ENCODE measurements at places on chromosomes 4 and X.

- DNase-seq: no peak
Observed at GRCh38 chrX:1597345-1598020, 6.1 kb downstream of the AKAP17A start.

- no peak for DNase-seq
Observed at GRCh38 chr4:160110891-160111290, 1008.0 kb downstream of the RAPGEF2 start.

GRCh38 chr4:36054694-36055422 lies 189.5 kb downstream of the ARAP2 start:
- no peak for DNase-seq

- DNase-seq: no peak
Observed at GRCh38 chr4:1557221-1557597, 126.9 kb downstream of the FAM53A start.

DNA sequence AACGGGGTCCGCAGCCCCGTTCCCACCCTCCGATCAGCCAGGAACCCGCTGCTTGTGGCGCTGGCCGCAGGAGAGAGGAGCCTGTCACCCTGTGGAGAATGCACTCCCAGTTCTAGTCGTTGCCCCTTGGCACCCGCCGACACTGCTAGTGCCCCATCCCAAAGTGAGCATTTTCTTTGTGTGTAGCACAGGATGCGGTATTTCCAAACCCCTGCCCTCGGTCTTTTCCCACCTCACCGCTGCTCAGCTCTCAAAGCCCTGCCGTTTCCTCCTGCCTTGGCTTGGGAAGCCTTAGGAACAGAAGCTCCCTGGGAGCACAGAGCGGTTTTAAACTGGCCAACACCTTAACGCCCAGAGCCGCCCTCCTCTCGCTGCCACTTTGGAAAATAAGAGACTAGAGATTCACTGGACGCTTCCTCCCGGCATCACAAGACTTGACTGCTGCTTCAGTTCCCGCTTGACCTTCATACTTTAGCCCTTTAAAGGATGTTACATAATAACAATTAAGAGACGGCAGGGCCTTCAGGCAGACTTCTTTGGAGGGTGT lies 772 bp downstream of the CYP4V2 start:
- no peak for DNase-seq

DNA sequence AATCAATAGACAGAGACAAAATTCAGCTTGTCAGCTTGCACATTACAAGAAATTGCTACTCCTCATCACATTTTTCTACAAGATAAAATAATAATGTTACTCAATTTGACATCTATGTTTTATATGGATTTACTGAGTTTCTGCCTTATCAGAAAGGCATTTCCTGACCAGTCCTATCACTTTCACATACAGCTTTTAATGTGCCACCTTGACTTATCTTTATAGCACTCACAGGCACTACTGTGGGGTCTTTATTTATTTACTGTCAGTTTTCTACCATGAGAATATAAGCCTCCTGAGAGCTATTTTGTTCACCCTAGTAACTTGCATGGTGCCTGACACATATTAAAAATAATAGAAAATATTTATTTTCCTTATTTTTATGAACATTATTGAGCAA lies 6.0 kb downstream of the NDST4 start:
- no peak for DNase-seq

DNA sequence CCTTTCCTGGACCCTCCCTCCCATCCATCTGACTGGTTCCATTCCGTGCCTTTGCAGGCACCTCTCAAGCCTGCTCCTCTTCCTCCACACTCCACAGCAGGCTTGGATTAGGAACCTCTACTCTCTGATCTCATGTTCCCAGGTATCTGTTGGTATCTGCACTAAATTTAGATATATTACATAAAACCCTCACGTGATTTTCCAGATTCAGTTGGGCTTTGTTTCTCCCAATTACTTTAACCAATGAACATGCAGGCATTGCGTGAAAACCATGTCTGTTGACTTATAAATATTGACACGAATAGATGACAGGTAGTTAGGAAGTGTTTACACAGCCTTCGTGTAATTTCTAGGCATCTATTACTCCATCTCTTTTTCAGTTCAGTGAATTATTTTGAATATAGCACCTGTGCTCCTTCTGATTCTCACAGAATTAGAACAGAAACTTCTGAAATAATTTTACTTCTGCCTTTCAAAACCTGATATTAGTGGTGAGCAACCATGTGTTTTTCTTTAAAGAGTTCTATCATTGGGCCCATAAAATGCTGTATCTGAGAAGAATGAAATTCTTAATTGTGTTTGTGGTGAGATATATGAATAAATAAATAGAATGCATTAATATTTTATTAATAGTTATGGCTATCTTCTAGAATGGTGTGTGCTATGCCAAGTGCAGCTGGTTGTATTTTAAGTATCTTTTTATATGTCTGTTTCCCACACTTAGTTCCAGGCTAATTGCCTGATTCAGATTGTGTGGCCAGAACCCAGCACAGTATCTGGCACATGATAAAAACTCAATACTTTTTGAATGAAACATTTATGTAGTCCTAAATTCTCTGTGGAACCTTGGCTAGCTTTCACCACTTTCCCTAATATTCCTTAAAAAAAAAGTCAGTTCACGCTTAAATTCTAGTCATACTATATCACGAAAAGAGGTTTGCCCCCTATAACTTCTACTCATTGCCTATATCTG lies 304.8 kb downstream of the QDPR start:
- DNase-seq: no peak

DNA sequence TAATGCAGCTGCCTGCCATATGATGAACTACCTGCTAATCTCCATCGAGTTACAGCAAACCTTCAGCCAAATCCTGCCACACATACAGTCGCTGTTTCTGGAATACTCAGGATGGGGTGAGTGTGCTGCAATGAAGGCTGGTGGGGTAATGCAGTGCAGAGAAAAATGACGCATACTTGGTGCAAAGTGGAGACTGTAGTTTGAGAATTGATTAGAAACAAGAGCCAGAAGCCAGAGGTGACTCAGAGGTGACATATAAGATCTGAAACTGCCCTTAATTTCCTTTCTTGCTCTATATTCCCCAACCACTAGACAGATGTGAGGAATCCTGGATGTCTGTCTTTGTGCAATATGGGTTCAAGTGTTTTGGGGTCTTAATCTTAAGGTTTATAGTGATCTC lies 22.0 kb downstream of the C4orf54 start:
- DNase-seq: no peak

DNA sequence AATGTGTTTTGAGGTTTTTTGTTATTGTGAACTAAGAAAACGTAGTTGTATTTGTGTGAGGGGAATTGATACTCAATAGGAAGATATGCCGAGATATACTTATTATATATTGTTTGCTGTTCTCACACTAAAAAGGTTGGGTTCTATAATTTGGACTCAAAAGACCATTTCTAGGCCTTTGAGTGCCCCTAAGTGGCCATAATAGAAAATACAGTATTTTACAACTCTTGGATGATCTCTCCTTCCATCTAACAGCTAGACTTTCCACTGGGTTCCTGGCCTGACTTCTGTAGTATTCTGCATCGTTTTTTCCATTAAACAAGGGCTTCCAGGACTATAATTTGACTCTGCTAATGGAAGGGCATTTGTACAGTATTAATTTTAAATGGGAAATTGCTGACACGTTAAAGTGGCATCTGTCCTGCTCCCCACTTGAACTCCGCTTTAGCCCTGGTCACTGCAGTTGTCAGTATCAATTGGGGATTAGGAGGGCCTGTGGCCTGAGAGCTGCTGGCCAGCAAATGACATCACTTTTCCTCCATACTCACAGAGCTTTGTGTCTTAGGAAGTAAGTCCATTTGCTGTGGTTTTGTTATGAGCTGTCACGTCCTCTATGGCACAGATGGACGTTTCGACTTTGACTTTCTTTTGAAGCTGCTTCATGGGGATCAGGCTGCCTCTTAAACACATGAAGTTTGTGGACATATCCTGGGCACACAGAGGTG lies 176.9 kb downstream of the SLIT2 start:
- DNase-seq: no peak

DNA sequence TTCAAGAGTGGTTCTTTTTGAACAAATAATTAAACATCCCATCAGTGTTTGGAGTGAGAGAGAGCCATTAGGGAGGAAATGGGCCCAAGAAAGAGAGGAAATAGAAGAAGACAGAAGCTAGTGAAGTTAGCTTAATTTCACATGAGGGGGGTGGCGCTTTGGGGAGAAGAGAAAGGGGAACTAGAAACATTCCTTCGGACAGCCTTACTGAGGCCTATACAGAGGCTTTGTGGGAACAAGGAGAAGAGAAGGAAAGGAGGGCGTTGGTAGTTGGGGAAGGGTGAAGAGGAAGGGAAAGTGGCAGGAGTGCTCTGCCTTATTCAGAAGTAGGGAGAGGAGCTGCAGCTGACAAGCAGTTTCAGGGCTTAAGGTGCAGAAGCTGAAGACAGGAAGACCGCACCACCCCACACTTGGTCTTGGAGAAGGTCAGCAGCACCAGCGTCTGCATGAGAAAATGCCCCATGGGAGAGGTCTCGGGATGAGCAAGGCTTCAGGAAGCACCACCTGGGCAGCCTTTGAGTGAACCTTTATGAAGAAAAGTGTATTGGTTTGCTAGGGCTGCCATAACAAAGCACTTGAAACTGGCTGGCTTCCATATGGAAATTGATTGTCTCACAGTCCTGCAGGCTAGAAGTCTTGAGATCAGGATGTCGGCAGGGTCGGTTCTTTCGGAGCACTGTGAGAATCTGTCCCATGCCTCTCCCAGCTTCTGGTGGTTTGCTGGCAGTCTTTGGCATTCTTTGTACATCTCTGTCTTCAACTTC lies 85.1 kb downstream of the KIT start:
- DNase-seq: no peak

DNA sequence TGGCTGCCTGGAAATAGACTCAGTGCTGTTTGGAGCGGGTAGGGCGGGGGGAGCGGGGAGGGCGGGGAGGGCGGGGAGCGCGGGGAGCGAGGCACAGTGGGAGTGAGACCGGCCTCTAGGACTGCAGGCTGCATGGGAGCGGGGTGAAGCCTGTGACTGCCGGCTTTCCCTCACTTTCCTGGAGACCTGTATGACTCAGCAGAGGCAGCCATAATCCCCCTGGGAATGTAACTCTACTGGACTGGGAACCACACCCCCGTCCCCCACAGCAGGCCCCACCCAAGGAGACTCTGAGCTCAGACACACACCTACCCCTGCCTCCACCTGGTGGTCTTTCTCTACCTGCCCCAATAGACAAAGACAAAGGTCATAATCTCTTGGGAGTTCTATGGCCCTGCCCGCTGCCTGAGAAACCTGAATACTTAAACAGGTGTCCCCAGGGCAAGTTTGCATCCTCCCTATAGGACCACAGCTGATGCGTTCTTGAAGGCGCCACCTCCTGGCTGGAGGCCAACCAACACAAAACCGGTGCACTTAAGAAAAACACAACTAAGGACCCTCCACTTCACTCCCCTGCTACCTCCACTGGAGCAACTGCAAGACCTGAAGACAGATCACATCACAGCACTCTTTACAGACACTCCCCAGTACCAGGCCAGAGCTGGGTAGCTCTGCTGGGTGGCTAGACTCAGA lies 18.0 kb downstream of the HDAC8 start:
- no peak for DNase-seq

GRCh38 chrX:136750364-136750763 lies 30.4 kb downstream of the ARHGEF6 start:
- no peak for DNase-seq

DNA sequence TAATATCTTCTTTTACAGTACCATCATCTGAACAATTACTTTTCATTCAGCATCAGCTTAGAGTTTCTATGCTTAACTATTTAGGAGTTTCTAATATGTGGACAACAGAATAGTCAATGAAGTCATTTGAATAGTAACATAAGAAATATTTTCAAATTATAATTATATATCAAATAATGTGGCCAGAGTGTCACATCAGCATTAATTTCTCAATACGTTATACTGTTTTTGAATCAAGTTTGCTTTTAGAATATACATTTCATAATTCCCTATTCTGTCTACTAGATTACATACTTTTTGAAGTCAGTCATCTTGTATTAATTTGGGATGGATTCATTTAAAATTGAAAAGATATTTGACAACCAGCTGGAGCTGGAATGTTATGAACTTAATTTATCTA lies 677.4 kb upstream of the PABPC4L start:
- DNase-seq: no peak

GRCh38 chr4:77465271-77465670 lies 140.3 kb upstream of the CXCL13 start:
- DNase-seq: no peak

GRCh38 chrX:103215425-103215991 lies 600 bp downstream of the BEX4 start:
- DNase-seq: no peak

DNA sequence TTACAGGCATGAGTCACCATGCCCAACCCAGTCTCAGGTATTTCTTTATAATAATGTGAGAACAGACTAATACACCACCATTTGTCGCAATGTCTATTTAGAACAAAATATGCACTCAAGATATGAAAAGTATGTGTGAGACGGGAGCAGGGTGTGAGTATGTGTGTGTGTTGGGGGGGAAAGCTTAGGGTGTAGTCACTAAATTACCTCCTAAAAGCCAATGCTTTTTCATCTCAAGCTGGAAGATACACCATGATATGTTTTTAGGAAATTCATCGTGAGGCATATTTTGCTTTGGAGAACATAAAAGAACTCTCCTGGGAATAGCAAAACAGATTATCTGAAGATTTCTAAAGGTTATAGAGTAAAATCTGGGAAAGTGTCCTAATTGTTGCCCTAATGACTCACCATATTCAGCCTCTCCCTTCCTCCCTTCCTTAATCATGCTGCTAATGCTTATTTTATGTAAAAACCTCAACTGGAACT lies 262.7 kb downstream of the PDHA2 start:
- no peak for DNase-seq

- no peak for DNase-seq
Observed at GRCh38 chr4:28966982-28967381, 1753.2 kb upstream of the PCDH7 start.

DNA sequence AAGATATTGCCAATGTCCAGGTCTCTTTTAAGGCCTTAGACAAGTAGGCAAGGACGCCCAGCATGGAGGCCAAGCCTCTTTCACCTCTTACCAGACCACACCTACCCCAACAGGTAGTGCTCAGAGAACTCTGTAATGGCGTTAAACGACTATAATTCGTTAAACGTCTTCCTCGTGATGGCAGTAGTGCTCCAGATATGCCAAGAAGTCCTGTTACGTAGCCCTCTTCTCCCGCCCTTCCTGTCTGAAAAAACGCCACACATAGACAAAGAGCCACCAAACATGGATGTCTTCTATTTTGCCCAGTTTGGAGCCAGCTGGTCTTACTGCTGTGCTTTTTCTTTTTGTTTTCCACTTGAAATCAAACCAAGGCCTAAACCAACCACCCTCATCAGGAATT lies 190.7 kb downstream of the OR13H1 start:
- DNase-seq: peak; percentile 16

GRCh38 chrX:53458082-53458481 lies 23.9 kb upstream of the HSD17B10 start:
- no peak for DNase-seq

DNA sequence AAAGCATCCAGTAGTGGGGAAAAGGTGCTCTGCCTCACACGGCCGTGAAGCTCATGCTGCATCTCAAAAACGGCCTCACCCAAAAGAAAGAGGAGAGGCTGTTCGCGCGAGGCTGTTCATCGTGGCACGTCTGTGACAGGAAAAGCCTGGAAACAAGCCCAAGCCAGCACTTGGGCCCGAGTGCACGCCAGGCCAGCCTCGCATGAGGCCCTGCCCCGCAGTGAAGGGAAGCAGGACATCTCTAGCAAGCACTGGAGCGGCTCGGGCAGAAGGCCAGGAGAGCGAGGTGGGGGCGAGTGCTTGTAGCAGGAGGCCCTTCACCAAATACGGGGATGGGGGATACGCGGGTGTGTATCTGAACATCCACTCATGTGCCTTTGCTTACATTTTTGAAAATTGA lies 39.9 kb upstream of the MXD4 start:
- DNase-seq: no peak

All from esophagus squamous epithelium (tissue), 5 donors.